Astrocyte (in vitro differentiated cells and primary cell): ENCODE measurements at places on chromosomes 1 and 21.

GRCh38 chr1:151144474-151145303 is 1.7 kb downstream of the SEMA6C start:
- H3K36me3 ChIP-seq = no peaks in the 10 kb centered on the region
- DNase-seq = no peak
- H3K4me1 ChIP-seq = peaks cover 14% of the 10 kb centered on the region
- no peak overlapping the region for H3K4me3 ChIP-seq
- H3K27ac ChIP-seq = no peak overlapping the region

- no peak overlapping the region for H3K4me3 ChIP-seq
- no peak for DNase-seq
- H3K27ac ChIP-seq = no peak overlapping the region
- H3K27me3 ChIP-seq = no peaks in the 10 kb centered on the region
- no peaks in the 10 kb centered on the region for H3K36me3 ChIP-seq
Measured at GRCh38 chr1:152745765-152746444, 11.9 kb upstream of the KPRP start.

DNA sequence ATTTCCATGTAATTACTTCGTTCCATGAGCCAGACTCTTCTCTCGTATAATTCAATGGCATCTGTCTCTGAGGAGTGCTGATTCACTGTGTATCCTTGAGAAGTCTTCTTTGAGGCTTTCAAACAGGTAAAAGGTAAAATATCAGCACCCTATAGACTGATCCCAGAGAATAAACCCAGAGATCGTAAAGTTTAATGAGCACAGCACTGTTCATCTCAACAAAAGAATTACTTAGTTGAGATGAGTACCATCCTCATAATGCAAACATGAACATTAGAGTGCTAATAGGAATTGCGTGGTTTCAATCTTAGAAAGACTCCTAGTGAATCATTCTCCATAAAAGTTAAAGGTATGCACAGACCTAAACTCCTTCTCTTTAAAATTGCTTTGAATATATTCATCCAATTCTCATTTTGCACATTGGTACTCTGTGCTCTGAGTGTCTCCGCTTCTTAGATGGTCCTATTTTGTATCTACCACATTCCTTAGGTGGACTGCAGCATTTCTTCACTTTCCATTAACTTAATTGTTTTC is 97.2 kb downstream of the TBX15 start:
- H3K4me1 ChIP-seq = no peaks in the 10 kb centered on the region
- no peaks in the 10 kb centered on the region for H3K36me3 ChIP-seq
- no peaks in the 10 kb centered on the region for H3K27me3 ChIP-seq
- no peak for DNase-seq
- no peak overlapping the region for H3K27ac ChIP-seq

DNA sequence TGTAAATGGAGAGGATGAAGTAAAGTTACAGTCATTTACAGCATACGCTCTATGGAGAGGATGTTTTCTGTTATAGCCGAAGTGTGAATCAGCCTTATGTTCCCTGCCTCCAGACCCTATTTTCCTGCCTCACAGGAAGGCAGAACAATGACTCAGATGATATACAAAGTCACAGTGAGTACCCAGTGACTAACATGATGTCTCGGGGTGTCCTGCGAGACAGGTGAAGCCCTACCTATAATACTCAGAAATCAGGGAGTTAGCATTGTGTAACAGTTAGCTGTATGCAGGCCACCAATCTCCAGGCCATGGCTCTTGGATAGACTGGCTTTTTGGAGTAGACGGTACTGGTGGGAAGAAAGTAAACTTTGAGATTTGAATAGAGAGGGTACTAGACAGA is 55.6 kb upstream of the FBXO28 start:
- peaks cover 12% of the 10 kb centered on the region for H3K4me1 ChIP-seq
- no peaks in the 10 kb centered on the region for H3K27me3 ChIP-seq
- DNase-seq = peak; percentile 26
- H3K4me3 ChIP-seq = no peak overlapping the region
- H3K27ac ChIP-seq = no peak overlapping the region
- H3K36me3 ChIP-seq = no peaks in the 10 kb centered on the region

- H3K27ac ChIP-seq = no peak overlapping the region
- H3K4me3 ChIP-seq = no peak overlapping the region
Measured at GRCh38 chr1:193083365-193084088, 21.7 kb downstream of the GLRX2 start.

- no peaks in the 10 kb centered on the region for H3K36me3 ChIP-seq
- no peaks in the 10 kb centered on the region for H3K4me1 ChIP-seq
Measured at GRCh38 chr1:87673309-87673708, 344.6 kb downstream of the LMO4 start.

DNA sequence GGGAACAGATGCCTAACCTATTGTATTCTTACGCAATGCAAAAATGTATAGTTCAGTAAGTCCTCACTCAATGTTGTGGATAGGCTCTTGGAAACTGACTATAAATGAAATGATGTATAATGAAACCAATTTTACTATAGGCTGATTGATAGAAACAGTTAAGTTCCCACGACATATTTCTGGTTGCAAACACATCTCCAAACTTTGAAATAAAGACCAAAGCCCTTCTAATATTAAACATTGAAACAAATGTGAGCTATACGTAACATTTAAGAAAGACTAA is 29.1 kb downstream of the MAP3K21 start:
- H3K27me3 ChIP-seq = peaks cover 1% of the 10 kb centered on the region
- no peak overlapping the region for H3K27ac ChIP-seq
- no peaks in the 10 kb centered on the region for H3K36me3 ChIP-seq
- H3K4me3 ChIP-seq = no peak overlapping the region

GRCh38 chr21:31459457-31459856 is 115.4 kb upstream of the TIAM1 start:
- no peak for DNase-seq
- H3K27ac ChIP-seq = no peak overlapping the region
- no peaks in the 10 kb centered on the region for H3K4me1 ChIP-seq
- no peaks in the 10 kb centered on the region for H3K36me3 ChIP-seq

- no peak overlapping the region for H3K27ac ChIP-seq
- DNase-seq = no peak
- H3K4me3 ChIP-seq = no peak overlapping the region
- peaks cover 4% of the 10 kb centered on the region for H3K4me1 ChIP-seq
- no peaks in the 10 kb centered on the region for H3K36me3 ChIP-seq
- H3K27me3 ChIP-seq = no peaks in the 10 kb centered on the region
Measured at GRCh38 chr1:234908571-234908970, 220.1 kb downstream of the TOMM20 start.

- H3K4me1 ChIP-seq = no peaks in the 10 kb centered on the region
- no peaks in the 10 kb centered on the region for H3K27me3 ChIP-seq
- no peak for DNase-seq
- H3K36me3 ChIP-seq = peaks cover 2% of the 10 kb centered on the region
- no peak overlapping the region for H3K4me3 ChIP-seq
Measured at GRCh38 chr1:21104683-21105082, 72.0 kb downstream of the EIF4G3 start.

DNA sequence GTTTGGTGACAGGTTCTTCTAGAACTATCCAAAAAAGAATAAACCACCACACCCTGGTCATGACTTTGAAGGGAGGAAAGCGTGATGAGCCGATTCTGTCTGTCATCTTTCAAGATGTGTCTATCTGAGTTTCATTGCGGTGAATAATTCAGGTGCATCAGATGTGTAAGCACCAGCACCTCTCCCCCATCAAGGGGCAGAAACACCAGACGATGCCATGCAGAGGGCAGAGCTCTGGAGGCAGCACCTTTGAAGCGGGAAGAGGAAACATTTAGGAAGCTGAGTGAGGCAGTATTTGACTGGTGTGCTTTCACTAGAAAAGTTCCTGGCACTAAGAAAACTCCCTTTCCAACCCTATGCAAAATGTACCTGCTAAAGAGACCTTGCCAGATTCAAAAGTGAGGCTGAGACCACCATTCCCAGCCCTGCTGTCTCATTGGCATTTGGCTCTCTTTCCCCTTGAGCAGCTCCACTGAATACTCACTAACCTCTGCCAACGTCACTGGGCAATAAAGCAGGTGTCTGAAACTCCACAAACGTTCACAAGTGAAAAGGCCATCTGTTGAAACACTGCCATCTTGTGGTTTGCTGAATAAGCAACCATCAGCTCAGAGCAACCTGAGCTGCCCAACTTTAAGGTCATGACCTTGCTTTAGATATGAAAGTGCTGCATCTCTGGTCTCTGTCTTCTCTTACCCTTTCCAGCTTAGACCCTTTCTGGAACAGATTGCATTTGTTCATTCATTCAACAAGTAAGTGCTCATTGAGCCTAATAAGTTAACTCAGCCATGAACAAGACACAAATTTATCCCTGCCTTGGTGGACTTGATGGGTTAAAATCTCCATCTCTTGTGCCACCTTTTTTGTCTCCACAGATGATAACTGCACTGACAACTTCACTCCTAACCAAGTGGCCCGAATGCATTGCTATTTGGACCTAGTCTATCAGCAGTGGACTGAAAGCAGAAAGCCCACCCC is 228.6 kb downstream of the PAPPA2 start:
- H3K27ac ChIP-seq = no peak overlapping the region
- H3K4me1 ChIP-seq = no peaks in the 10 kb centered on the region
- H3K4me3 ChIP-seq = no peak overlapping the region
- no peaks in the 10 kb centered on the region for H3K36me3 ChIP-seq
- no peaks in the 10 kb centered on the region for H3K27me3 ChIP-seq
- peak; percentile 35 for DNase-seq

GRCh38 chr1:168347630-168348029 is 67.0 kb downstream of the TBX19 start:
- DNase-seq = no peak
- no peak overlapping the region for H3K27ac ChIP-seq
- H3K4me3 ChIP-seq = no peak overlapping the region
- H3K4me1 ChIP-seq = no peaks in the 10 kb centered on the region
- H3K27me3 ChIP-seq = no peaks in the 10 kb centered on the region

DNA sequence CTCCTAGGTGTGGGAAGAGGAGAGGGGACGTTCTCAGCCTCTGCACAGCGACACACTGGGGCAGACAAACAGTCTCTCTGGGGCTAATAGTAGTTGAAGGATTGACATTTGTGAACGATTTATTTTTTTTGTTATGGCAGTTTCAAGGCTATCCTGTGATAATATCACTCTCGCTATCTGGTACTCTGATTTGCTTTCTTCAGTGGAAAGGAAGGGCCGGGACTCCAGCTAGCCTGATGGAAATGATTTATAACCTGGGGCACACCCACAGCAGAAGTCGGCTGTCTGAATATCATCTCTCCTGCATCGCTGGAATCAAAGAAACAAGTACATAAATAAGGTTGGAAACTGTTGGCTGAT is 122.7 kb downstream of the KCNN3 start:
- no peaks in the 10 kb centered on the region for H3K4me1 ChIP-seq
- H3K27ac ChIP-seq = no peak overlapping the region
- H3K27me3 ChIP-seq = peaks cover 36% of the 10 kb centered on the region
- H3K4me3 ChIP-seq = no peak overlapping the region
- DNase-seq = no peak

DNA sequence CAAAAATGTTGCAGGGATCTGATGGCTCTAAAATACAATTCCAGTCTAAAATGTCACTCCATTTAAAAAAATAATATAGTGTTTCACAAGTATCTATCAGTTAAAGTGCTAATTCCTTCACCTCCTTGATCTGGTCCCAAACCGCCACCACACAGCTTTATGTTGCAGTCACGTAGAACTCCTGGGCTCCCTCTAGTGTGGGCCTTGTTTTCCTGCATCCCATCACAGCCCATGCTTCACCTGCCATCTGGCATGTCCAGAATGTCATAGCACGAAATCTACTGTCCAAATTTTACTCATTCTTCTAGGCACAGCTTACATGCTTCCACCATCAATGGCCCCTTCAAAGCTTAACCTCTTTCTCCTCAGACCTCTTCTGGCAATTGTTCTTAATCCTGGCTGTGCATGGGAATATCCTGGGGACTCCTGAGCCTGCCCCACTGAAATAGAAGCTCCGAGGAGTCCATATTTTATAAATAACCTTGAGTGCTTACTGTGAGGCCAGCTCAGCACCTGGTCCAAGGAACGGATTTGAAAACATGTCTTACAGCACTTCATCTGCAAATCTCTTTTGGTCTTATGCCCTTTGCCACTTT is 15.5 kb downstream of the FYB2 start:
- peaks cover 7% of the 10 kb centered on the region for H3K4me1 ChIP-seq
- H3K36me3 ChIP-seq = no peaks in the 10 kb centered on the region
- no peak for DNase-seq

GRCh38 chr1:214718724-214719123 is 115.7 kb downstream of the CENPF start:
- H3K4me1 ChIP-seq = peaks cover 3% of the 10 kb centered on the region
- DNase-seq = peak; percentile 33
- no peaks in the 10 kb centered on the region for H3K36me3 ChIP-seq

GRCh38 chr1:84090447-84091245 is 53.4 kb upstream of the PRKACB start:
- H3K4me3 ChIP-seq = no peak overlapping the region
- no peak overlapping the region for H3K27ac ChIP-seq
- DNase-seq = peak; percentile 5
- H3K4me1 ChIP-seq = peaks cover 15% of the 10 kb centered on the region
- no peaks in the 10 kb centered on the region for H3K27me3 ChIP-seq

DNA sequence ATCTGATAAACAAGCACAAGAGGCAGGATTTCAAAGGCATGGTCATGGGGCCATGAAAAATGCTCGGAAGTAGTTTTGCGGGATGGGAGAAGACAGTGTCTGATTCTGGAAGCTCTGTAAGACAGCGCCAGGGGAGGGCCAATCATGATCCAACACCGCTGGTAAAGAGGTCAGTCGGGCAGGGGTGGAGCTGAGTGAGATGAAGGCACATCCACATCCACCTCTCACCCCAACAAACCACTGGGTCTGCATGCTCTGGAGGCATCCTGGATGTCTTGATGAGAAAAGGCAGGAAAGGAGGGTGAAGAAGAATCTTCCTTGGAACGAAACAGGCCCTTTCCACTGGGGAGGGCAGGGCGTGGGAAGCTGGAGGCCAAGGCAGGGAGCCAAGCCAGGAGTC is 288.3 kb downstream of the PCP4 start:
- H3K27me3 ChIP-seq = no peaks in the 10 kb centered on the region
- DNase-seq = no peak
- no peaks in the 10 kb centered on the region for H3K4me1 ChIP-seq
- H3K36me3 ChIP-seq = no peaks in the 10 kb centered on the region
- no peak overlapping the region for H3K4me3 ChIP-seq

DNA sequence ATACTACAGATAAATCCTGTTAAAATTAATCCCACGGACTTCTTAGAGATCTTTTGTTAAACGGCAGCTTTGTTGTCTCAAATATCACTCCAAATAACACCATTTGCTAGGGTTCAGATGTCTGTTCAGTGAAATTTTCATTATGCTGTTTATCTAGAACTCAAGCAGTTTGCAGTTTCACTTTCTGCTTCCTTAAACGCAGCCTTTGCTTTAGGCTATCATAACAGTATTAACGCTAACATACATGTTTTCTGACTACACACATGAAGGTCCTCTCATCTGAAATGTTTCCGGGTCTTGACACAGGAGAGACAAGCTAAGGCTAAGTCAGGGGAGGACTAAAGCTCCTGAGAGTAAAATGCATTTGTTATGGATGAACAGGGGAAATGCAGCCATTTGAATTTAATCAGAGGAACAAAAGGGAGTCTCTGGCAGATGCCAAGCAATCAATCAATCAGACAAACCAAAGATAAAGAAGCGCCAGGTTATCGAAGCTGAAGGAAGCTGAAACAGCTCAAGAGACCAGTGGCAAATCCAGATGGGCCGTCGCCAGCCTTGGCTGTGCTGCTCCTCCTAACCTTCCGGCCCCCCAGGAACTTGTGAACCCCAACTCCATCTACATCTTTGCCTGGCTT is 16.9 kb downstream of the CCSAP start:
- H3K4me1 ChIP-seq = no peaks in the 10 kb centered on the region
- H3K27ac ChIP-seq = no peak overlapping the region
- H3K36me3 ChIP-seq = peaks cover 14% of the 10 kb centered on the region
